ENCODE measurements at places on chromosomes 7 and 10. TPM values are rescaled to one million over a fixed set of nuclear protein-coding genes. Genes with fewer than 3 reads are reported as not detected.

DNA sequence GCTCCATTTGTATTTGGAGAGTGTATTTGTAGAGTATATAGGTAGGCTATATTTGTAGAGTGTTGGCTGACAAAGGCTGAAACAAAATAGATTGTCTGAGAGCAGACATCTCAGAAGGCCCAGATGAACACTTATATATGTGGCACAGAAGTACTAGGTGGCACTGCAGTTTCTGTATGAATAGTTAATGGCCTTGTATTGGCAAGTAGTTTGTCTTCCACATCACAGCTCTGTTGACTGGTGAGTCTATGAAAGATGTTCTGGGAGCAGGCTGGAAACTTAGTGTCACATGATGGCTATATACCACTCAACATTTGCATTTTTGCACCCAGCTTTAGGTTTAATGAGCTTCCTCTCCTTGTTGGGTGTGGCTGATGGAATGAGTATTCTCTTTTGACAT, 51.9 kb downstream of the CCNY start:
- no peak for DNase-seq

GRCh38 chr10:104231784-104232612, at the start of gene CFAP43:
TSS of gene CFAP43 (minus strand) at chr10:104232364. CDS start at chr10:104232246, 118 bp downstream.
- DNase-seq = peak; percentile 99

- DNase-seq = no peak
Measured at GRCh38 chr10:43174969-43175368, 36.7 kb downstream of the CSGALNACT2 start.

DNA sequence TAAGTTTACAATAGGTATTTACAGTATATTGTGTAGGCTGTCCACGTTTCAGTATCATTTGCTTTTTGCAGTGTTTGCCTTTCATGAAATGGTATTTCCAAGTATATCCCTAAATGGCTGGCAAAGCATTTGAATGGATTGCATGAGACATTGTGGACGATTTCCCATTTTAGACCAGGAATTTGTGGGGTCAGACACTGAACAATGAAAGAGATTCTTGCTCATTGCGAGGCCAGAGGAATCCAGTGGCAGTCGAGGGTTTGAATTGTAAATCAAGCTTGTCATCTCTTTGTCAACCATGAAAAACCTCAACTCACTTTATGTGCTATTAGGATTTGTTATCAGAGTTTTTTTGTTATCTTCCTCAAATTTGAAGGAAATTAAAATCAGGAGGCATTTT, 70.8 kb downstream of the CREB5 start:
- no peak for DNase-seq

The SFTPD gene
- 0.39 TPM for total RNA-seq

The SSC4D gene
- 1.6 TPM for total RNA-seq

DNA sequence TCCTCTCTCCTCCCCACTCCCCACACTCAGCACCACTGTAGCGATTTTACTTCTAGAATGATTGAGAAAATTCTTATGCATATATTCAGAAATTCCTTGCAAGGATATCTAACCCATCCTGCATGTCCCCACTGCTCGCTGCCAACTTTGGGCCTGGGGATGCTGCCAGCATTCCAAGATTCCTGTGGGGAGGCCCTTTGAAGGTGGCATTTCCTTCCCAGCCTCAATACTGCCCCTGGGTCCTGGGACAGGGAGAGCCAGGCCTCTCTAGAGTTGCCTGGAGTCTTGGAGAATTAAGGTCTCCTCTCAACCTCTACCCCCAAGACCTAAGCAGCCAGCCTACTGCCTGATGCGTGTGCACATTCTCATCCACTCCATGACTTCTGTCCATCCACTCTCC, 303.5 kb downstream of the NEBL start:
- no peak for DNase-seq

- no peak for DNase-seq
Measured at GRCh38 chr10:48493083-48493871, 111.6 kb downstream of the ARHGAP22 start.

DNA sequence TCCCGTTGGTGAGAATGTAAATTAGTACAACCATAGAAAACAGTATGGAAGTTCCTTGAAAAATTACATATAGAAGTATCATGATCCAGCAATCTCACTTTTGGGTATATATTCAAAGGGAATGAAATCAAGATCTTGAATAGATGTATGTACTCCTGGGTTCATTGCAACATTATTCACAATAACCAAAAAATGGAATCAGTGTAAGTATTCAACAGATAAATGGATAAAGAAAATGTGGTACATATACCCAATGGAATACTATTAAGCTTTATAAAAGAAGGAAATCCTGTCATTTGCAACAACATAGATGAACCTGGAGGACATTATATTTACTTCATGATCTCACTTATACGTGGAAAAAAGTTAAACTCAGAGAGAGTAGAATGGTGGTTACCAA, 86.8 kb downstream of the TRIM24 start:
- DNase-seq = no peak

DNA sequence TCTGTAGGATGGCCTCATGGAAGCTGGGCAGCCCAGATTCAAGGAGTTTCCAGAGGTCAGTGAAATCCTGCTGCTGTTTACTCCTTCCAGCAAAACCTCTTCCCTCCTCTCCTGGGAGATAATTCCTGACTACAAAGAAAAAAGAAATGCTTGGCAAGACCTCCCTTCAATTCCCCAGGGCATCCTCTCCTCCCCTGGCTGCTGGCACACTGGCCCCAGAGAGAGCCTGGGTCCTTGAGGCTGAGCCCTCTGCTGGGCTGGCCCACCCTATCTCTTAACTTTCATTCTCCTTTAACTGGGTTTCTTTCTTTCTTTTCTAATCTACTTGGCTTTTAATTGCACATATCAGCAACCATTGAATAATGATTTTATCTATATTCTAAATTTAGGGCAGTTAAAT, 7.7 kb downstream of the DRGX start:
- no peak for DNase-seq

DNA sequence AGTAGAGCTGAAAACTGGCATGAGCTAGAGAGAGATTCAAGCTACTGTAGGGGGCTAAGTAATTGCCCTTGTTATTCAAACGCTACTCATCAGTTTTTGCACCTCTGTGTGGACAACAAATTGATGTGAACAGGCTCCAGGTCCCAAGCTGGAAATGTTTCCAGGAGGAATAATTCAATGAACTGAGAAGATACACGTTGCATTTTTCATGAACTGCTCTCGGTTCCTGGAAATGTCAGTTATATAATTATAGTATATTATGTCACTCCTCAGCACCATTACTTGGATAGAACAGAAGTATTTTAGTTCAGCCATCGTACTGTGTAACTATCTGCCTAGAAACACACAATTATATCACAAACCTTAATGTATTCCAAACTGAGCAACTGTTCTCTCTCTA, 65.9 kb upstream of the A1CF start:
- no peak for DNase-seq

DNA sequence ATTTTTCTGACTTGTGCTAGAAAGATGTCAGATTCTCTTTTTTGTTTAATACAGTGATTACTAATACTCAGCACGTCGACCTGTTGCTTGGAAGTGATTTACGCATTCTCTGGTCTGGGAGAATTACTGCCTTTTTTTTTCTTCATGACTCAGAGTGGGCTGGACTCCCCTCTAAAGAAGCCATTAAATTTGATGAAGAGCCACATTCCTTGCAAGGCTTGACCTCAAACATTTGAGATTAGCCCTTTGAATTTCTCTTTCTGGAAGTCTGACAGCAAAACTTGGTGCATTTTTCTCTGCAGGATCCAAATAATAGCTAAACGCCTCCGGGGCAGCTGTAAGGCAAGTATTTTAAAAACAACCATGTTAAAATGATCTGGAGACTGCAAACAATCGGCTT, 171.6 kb downstream of the GALNT17 start:
- DNase-seq = no peak

DNA sequence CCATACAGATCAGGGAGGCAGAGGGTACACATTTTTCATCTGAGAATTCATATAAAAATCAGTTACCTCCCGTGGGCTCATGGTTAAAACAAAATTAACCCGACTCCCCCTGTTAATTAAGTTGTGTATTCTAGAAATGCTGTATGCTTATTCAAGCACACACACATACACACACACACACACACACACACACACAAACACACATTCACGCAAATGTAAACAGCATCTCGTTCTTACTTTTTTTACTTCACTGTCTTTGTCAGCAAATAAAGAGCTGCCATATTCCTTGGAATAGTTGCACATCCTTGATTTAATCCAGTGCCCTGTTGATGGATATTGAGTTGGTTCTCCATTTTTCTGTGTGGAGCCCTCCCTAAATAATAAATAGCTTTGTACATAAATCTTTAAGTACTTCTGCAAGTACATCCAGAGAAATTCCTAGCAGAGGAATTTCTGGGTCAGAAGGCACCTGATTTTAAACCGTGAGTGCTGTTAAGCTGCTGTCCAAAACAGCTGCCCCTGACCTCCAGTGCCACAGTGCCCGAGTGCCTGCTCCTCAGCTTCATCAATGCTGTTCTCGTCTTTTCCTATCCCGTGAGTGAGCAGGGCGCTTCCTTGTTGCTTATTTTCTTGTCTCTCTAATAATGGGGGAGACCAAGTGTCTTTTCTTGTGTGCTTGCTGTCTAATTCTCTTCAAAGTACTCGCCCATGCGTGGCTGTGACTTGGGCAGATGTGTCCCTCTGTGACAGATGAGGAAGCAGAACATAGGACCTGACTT, 117.2 kb downstream of the RGS10 start:
- no peak for DNase-seq

DNA sequence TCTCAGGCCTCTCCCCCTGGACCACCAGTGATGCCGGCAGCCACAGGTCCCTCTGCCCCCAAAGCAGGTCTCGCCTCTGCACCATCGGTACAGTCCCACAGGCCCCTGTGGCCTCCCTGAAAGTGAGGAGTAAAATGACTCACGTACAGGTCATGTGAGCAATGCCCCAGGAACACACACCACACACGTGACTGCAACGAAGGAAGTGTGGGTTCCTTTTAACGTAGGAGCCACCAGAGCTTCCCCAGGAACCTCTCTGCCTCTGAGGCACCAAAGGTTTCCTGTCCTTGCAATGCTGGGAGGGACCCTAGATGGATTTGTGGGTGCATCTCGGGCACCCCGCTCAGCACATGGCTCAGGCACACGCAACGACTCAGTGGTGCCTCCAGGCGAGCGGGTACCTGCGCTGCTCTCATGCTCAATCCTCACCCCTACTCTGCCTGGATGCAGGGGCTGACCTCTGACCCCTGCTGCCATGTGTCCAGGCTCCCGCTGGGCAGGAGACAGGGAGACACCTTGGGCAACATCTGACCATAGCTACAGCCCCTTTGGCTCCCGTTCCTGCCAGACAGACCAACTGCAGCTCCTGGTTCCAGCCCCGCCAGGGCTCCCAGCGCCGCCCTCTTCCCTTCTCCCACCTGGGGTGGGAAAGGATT, 120.7 kb downstream of the PRKAG2 start:
- no peak for DNase-seq
